ENCODE measurements at places on chromosomes 4 and X.

GRCh38 chr4:174256277-174256713 is 27.2 kb downstream of the FBXO8 start:
- peak; percentile 10 for DNase-seq

GRCh38 chr4:140637836-140638235 is 69.1 kb upstream of the UCP1 start:
- DNase-seq: peak; percentile 16

GRCh38 chrX:101377547-101377946 is 8.4 kb downstream of the BTK start:
- no peak for DNase-seq

GRCh38 chr4:186297013-186297645 is 31.1 kb downstream of the F11 start:
- DNase-seq: peak; percentile 51

DNA sequence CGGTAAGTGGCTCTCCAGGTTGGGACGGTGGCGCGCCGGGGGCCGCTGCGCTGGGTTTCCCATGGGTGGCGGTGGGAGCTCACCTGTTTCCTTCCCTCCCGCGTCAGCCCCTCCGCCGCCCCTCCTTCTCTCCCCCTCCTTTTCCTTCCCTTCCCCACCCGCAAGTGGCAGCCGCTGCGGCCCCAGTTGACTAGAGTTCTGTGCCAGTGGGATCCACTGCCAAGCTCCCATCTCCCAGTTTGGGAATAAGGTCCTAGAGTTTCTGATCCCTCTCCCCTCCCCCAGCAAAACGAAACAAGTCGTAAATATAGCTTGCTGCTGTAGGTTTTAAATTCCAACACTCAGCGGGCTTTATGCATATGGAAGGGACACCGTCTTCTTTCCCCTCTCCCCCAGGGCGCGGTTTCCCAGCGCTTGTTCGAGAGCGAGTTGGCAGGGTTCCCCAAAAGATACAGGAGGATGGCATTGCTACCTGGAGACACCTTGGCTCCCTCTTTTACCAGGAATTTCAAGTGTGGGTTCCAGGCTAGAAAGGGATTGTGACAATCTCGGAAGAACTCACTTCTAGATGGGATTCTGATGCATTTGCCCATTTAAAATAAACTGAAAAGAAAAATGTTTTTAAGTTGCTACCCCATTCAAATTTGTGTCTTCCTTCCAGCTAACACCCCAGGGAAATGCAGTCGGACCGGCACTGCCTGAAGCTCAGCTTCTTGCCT is 1.2 kb downstream of the TLL1 start:
- no peak for DNase-seq

Measured in hepatic stellate cell (primary cell).